Activated CD4-positive, alpha-beta T cell treated with anti-CD3 and anti-CD28 coated beads, Interleukin-10, Interleukin-2, amounts not matched to agents 100 ng/mL and 50 ng/mL, durations not matched to agents 16 hours and 8 hours (primary cell): ENCODE measurements at places on chromosomes 4 and X.
A peak's percentile ranks its signal among the peaks of the same experiment; 100 is the strongest.

DNA sequence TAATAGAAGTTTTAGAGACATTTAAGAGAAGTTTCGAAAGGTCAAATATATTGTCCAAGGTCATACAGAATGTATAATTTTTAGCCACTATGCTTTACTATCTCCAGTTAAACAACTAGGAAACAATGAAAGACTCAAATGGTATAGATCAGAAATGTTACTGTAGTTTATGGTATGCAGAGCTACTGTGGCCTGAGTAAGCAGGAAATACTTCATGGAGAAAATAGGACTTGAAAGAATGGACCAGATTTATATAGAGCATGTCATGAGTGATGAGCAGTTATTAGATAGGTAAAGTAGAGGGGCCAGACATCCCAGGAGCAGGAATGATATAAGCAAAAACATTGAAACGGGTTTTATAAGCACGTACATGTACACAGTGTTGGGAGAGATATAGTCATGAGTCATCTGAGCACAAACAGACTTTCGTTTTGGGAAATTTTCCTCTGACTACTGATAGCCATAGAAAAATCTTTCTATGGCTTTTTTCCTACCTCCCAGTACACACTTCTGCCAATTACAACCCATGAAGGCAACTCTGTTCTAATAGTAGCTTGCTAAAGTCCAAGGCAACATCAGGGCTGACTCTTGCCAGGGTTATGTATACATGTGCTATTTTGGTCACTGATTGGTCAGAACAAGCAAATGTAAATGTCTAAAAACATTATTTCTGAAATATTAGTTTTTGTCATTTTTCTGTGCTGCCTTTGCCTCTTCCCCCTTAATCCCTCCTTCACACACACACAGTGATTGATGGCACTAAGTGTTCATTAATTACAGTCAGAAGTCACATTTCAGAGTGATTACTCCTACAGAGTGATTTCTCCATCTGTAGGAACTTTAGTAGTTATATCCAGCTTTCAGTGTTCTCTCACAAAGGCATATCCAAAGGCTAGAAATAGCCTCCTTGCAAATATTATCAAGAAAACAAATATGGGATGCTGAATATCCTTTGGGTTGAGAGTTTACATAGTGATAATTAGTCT lies 198.7 kb downstream of the ENOX2 start:
- DNase-seq, result no peak

DNA sequence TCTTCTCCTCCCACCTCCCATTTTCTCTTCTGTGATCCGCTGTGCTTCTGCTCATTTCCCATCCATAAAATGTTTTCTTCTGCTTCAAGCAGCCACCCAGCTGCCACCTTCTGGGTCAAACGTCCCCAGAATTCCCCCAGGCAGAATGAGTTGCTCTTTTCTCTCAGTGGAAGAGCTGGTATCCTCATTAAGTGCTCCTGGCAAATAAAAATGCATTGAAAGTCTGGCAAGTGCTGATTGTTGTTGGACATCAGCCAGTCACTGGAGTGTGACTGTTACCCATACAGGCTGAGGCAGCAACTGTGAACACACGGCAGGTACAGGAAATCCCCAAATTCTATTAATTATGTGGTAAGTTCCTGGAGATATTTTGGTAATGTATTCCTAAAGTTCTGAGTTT lies 52.6 kb downstream of the LIMCH1 start:
- DNase-seq, result no peak

GRCh38 chrX:144637731-144638130 lies 609.6 kb upstream of the SPANXN1 start:
- DNase-seq, result no peak

DNA sequence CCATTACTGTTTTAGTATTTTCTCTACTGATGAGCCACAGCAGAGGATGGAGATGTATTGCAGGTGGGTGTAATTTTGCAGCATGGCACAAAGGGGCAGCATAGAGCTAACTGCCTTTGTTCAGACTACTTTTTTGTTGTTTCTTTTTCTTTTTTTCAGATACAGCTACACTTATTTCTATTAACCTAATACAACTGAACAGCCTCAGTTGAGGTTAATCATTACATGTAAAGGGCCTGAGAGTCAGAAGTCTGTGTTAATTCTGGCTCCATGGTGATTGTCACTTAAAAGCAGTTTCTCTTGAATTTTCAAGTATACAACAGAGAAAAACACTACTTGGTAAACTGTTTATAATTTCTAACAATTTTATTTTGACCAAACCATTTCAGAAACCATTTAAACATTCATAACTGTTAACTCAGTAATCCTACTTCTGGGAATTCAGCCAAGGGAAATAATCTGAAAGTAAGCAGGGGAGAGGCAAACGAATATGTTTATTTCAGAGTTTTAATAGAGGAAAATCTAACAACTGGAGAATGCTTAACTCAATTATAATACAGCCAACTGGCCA lies 13.9 kb upstream of the PPEF2 start:
- DNase-seq, result peak; percentile 52

GRCh38 chr4:122131562-122132157 lies 20.5 kb upstream of the BLTP1 start:
- DNase-seq, result peak; percentile 42

DNA sequence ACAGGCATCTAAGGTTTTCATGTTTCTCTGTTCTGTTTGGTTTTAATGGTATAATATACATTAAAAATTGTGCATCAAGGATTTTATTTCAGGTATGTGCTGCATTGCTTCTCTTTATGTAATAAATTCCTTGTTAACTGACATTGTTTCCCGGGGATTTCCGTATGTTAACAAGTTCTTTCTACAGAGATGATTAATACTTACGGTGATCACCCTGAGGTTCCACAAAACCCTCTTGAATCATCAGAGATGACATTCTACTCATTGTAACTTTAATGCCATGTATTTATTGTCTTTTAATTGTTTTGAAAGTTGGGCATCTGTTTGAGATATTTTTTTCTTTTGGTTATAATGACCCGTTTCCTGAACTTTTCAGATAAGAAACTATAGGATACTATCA lies 37.5 kb downstream of the ARHGAP10 start:
- no peak for DNase-seq

DNA sequence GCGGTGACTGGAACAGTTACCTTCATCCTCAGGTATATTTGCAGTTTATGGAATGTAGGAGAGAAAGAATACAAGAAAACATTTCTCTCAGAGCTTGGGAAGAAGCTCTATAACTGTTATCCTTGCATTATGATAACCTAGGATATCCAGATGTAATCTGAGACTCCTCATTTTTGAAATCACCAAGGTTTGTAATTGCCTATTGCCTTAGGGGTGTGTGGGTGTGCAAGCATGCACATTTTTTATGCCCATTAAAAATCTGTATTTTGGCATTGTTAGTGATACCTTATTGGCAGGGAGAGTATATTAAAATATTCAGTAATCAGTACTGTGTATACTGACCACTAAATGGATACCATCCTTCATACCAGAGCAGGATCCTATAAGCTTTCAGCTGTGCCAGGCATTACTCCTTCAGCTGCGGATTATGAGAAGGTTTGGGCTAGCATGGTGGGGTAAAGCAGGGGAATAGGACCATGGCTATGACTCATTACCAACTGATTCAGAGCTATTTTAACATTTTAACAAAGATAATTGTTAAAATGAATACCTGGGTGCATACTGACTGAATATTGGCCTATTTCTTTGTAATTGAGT lies 8.3 kb downstream of the SEC24B start:
- no peak for DNase-seq

GRCh38 chr4:112145326-112145789 lies at the start of gene FAM241A:
Gene FAM241A (plus strand): TSS chr4:112145454. CDS start chr4:112145581, 127 bp downstream.
- peak; percentile 95 for DNase-seq

GRCh38 chr4:110544594-110544993 lies 68.6 kb downstream of the ENPEP start:
- DNase-seq, result no peak

DNA sequence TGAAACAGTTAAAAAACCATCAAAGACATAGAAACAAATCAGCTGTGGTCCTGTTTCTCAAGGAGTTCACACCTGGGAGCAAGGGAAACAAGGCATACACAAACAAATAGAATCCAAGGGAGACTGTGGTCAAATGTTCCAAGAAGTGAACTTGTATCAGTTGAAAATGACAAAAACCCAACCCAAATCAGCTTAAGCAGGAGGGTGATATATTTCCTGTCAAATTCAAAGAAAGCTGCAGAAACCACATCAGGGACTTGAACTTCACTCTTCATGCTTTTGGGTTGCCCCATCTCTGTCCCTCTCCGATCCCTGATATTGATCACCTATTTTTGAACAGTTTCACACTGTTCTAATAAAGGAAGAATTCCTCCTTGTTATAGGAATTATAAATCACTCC lies 148.6 kb upstream of the FMR1 start:
- DNase-seq, result peak; percentile 28

DNA sequence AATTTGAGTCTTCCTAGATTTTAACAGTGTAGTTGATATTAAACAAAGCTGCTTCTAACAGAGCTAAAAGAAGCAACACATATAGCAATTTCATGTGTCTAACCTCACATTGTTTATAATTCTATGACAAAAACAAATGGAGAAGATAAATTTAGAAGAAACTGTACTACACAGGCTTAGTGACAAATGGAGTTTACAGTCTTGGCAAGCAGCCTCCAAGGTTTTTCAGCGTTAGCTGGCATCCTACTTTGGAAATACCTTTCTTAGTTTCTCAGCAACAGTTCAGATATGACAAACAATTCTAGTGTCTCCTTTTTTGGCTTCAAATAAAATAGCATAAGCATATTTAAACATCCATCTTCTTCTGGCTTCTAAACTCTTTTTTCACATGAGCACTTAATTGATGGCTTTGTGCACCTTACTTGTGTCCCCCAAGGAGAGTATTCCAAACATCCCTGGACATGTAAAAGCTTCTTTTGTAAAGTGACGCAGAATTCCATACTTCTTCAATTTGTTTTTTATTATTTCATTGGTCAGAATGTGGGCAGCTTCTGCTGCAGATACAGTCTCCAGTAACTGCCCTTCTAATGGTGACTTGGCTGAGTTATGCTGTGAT lies 249.8 kb downstream of the ANTXR2 start:
- DNase-seq, result no peak

GRCh38 chrX:66015152-66015831 lies 24.6 kb downstream of the VSIG4 start:
- DNase-seq, result peak; percentile 66

GRCh38 chrX:137362583-137362982 lies 203.3 kb upstream of the ZIC3 start:
- DNase-seq, result no peak

DNA sequence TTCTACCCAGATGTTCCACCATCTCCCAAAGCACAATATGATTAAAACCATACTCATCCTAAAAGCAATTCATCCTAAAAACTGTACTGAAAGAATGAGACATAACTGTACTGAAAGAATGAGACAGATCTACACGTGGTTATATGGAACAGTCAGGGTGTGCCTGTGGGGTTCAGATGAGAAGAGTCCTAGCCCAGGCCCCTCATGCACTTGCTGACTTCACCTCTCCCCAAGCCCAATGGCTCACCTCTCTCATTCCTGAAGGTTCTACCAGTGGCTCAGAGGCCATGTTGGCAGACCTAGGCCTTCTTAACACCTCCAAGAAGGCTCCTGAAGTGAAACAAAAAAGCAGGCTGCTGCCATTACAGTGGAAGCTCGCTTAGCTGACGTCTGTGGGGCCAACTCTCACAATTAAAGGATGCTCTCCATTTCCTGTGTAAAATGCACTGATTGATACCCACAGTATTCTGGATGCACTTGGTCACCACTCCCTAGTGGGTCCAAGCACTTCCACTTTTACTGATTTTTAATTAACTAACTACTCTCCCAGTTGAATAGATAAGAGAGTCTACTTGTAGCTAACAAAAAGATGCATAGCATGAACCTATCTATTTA lies 3.8 kb downstream of the PLAC1 start:
- peak; percentile 86 for DNase-seq

- DNase-seq, result no peak
Observed at GRCh38 chr4:179465131-179465797, 2023.0 kb upstream of the AGA start.

- DNase-seq, result no peak
Observed at GRCh38 chr4:37393321-37393720, 148.8 kb downstream of the NWD2 start.

DNA sequence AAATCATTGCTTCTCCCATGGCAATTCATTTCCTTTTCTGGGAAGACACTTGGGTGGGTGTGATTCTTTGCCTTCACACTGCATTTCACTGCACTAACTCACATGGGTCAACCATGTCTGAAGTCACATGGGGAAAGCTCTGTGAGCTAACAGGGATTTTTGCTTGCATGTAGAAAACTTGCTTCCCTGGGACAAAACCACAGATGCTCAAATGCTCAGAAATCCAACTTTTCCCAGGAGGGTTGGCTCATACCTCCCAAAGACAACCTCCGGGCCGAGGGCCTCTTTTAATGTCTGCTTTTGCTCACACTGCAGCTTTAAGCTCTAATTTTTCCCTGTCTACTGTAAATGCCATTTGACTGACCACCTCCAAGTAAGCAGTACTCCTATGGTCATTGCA lies 1695.2 kb downstream of the STIM2 start:
- DNase-seq, result no peak

- peak; percentile 85 for DNase-seq
Observed at GRCh38 chr4:184534511-184535391, 60.4 kb upstream of the IRF2 start.

- no peak for DNase-seq
Observed at GRCh38 chrX:132483488-132483887, 5.3 kb downstream of the MBNL3 start.

GRCh38 chrX:47311932-47312774 lies 58.2 kb upstream of the ZNF157 start:
- peak; percentile 61 for DNase-seq

GRCh38 chr4:130812117-130812765 lies 1716.3 kb downstream of the C4orf33 start:
- DNase-seq, result no peak

DNA sequence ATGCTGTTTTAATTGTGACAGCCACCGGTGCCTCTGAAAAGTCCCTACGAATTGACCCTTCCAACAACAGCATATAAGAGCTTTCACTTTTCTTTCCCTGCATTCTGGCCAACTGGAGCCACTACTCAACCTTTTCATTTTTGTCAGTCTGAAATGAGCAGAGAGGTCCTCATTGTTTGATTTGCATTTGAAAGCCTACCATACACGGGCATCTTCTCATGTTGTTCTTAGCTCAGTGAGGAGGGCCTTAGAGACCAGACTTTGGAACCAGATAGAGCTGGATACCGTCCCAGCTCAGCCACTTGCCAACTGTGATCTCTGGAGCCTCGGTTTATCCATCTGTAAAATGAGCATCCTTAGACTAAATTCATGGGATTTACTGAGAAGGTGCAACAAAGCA lies 16.9 kb upstream of the TMSB4X start:
- peak; percentile 28 for DNase-seq

- DNase-seq, result no peak
Observed at GRCh38 chrX:148915474-148915873, 415.1 kb downstream of the AFF2 start.

GRCh38 chr4:106851726-106852125 lies 184.4 kb downstream of the DKK2 start:
- no peak for DNase-seq
